CD4-positive, alpha-beta T cell treated with Interleukin-15 for 1 hour (primary cell): ENCODE measurements at places on chromosomes 4 and X.
A peak's percentile ranks its signal among the peaks of the same experiment; 100 is the strongest.

DNA sequence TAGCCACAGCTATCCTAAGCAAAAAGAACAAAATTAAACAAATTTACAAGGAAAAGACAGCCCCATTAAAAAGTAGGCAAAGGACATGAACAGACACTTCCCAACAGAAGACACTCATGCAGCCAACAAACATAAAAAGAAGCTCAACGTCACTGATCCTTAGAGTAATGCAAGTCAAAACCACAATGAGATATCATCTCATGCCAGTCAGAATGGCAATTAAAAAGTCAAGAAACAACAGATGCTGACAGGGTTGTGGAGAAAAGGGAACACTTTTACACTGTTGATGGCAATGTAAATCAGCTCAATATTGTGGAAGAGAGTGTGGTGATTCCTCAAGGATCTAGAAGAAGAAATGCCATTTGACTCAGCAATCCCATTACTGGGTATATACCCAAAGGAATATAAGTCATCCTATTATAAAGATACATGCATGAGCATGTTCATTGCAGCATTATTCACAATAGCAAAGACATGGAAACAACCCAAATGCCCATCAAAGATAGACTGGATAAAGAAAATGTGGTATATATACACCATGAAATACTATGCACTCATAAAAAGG lies 163.0 kb upstream of the TET2 start:
- DNase-seq: no peak

- DNase-seq: no peak
Observed at GRCh38 chr4:76605099-76605563, 170.1 kb downstream of the SHROOM3 start.

GRCh38 chr4:57550198-57550597 lies 440.0 kb upstream of the IGFBP7 start:
- DNase-seq: no peak

GRCh38 chr4:140839888-140840790 lies 84.0 kb upstream of the TBC1D9 start:
- DNase-seq: no peak

DNA sequence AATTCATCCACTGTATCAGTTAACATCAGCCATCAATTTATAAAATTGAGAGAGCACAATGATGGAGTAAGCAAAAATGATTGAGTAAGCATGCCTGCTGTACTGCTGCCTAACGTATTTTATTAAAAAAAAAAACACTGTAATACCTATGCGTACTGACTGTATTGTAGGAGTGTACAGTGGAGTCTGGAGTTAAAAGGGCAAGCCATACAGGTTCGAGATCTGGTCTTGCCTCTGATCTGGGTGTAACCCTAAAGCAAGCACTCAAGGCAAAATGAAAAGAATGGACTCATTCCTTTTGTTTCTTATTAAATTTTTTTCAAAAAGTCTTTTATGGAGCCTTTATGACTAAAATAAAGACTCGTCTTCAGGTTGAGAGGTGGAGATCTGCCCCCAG lies 894.2 kb upstream of the INTU start:
- no peak for DNase-seq

GRCh38 chr4:40046311-40046980 lies 10.2 kb upstream of the N4BP2 start:
- DNase-seq: no peak

DNA sequence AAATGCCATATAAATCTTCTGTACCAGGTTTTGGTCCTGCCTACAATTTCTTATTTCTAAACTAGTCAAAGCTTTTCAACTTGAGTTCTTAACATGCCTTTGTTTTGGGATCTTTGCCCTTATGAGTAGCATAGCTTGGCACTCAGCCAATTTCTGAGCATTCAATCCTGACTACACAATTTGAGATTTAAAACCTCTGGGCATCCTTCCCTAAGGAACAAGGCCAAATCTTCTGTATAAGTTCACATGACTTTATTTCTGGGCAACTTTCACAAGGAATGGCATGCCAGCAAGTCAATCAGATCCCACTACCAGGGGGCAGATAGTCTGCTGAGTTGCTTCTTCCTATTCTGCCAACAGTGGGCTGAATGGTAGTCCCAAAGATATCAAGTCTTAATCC lies 254.2 kb downstream of the ADAMTS3 start:
- DNase-seq: no peak

- DNase-seq: peak; percentile 35
Observed at GRCh38 chr4:38574559-38575333, 89.3 kb upstream of the KLF3 start.

GRCh38 chr4:164779811-164780216 lies 25.9 kb downstream of the SMIM31 start:
- no peak for DNase-seq

DNA sequence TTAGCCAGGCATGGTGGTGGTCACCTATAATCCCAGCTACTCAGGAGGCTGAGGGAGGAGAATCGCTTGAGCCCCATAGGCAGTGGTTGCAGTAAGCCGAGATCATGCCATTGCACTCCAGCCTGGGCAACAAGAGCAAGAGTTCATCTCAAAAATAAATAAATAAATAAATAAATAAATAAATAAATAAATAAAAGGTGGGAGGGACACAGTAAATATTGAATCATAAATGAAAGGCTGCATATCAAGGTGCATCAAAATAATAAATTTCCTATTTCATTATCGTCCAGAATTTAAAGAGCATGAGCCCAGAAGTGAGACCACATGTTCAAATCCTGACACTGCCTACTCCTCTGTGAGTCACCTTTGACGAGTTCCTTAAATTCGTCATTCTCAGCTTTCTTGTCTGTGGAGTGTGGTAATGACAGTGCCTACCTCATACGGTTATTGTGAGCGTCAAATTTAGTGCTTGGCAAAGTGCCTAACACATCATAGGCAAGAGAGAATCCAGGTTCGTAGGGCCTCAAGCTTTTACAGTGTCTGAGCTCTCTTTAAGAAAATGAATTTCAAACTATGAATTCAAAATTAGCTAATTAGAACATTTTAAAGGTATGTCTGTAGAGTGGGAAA lies 49.9 kb downstream of the IL15 start:
- DNase-seq: no peak

GRCh38 chr4:80139671-80140070 lies 57.6 kb upstream of the PRDM8 start:
- no peak for DNase-seq

- no peak for DNase-seq
Observed at GRCh38 chr4:41541687-41542094, 3.7 kb downstream of the LIMCH1 start.

GRCh38 chr4:26907731-26908599 lies 47.3 kb downstream of the STIM2 start:
- DNase-seq: no peak

GRCh38 chr4:138178566-138178965 lies 63.6 kb downstream of the SLC7A11 start:
- DNase-seq: no peak

DNA sequence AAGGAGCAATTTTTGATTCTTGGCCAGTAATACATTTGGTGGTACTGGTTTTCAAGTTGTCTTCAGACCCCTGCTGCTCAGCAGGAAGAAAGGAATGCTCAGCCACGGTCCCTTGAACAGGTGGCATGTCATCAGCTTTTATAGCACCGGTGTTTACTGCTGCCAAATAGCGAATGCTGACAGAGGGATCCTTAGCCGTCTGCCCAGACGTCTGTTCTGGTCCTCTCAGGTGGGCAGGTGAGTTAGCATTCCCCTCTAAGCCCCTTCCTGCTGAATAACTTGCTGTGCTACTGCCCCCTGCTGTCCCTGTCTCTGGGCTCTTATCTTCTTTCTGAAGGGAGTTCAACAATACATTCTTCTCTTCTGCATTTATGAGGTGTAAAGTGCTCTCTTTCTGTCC lies 28.4 kb downstream of the BOD1L1 start:
- DNase-seq: no peak

DNA sequence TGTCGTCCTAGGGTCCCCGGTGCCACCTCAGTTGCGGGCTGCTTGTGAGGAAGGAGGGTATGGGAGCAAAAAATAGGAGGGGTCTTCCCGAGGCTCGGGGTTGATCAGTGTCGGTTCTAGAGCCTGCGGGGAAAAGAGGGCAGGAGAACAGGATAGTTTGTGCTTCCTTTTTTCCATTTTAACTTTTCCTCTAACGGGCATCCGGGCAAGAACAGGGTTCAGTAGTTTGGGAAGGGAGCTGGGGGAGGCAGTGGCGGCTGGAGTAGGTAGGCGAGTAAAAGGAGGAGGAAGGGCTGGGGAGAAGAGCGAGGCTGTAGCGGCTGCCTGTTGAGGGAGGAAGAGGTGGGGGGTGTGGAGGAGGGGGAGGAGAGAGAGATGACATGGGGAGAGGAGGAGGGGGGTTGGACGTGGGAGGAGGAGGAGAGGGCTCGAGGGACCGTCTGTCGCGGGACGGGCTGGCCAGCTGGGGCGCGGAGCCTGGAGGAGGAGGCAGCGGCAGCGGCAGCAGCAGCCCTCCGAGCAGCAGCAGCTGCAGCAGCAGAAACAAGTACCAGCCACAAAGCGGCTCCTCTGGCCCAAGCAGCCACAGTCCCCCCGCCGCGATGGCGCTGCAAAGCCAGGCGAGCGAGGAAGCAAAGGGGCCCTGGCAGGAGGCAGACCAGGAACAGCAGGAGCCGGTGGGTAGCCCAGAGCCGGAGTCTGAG lies at the start of gene SLC16A2:
SLC16A2 (plus strand) TSS at position 458 of the 704 bp plus-strand sequence; CDS start at position 603, 145 bp downstream.
- peak; percentile 28 for DNase-seq
